Activated T-helper 1 cell treated with anti-CD3 and anti-CD28 coated beads, Interleukin-2, amount 50 U/mL, for 16 hours (primary cell): ENCODE measurements at places on chromosomes 7 and 10.

DNA sequence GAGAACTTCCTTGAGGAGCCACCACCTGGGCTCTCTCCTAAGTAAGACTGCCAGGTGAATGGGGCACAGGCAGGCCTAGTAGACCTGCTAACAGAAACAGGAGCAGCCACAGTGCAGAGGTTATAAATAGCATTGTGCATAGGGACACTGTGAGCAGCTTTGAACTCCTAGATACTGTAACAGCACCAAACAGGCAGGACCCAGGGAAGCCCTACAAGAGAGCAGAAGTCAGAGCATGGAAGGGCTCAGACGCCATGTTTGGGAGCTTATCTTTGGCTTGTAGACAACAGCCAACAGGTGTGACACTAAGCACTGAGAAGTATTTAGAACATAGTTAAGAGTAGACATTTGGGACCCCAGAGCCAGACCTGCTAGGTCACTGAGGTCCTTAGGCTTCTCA, 14.5 kb downstream of the XRCC2 start:
- DNase-seq: no peak

DNA sequence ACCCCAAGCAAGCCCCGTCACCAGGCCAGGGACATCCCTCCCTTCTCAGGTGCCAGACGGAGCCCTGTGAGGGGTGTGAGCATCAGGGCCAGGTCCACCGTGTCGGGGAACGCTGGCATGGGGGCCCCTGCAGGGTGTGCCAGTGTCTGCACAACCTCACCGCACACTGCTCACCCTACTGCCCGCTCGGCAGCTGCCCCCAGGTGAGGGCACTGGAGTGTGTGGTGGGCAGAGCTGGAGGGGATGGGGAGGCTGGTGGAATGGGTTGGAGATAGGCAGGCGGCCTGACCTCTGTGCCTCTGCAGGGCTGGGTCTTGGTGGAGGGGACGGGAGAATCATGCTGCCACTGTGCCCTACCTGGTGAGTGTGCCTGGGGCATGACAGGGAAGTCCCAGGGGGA, 19.9 kb upstream of the ZNF467 start:
- DNase-seq: no peak

- no peak for DNase-seq
These were observed 68.1 kb downstream of the ST7 start for GRCh38 chr7:117021366-117021765.

DNA sequence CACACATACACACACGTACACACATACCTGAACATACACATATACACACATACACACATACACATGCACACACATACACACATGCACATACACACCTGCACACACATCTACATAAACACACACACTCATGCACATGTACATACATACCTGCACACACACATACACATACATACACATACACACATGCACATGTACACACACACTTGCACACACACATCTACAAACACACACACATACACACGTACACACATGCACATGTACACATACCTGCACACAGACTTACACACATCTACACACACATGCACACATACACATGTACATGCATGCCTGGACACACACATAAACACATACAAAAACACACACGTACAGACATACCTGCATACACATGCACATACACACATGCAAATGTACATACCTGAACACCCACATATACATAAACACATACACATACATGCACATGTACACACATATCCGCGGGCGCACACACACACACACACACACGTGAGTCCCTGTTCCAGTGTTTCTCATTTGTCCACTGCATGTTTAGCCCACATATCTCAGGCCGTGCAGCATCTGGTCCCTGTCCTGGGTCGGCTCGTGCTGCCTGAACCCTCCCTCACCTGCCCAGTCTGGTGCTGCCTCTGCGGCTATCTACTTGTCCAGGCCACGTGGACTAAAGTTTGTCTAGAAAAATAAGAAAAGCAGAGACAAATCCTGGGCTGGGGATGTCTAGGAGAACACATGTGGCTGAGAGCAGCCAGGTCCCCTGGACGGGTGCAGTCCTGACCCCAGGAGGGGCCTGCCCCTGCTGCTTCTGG, 238.7 kb downstream of the TCERG1L start:
- DNase-seq: no peak

DNA sequence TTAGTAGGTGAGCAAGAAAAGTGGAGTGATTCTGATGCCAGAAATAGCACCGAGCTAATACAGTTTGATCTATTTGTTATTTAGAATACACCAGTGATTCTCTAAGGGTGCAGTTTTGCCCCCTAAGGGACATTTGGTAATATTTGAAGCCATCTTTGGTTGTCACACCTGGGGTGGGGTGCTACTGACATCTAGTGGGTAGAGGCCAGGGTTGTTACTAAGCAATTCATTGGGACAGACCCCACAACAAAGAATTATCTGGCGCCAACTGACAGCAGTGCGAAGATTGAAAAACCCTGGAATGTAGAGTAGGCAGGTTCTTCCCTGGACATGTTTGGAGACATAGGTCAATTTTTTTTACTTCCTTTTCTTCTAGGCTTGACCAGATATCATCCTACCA, 14.6 kb downstream of the PALS2 start:
- no peak for DNase-seq

- no peak for DNase-seq
These were observed 315.6 kb upstream of the IMMP2L start for GRCh38 chr7:111877931-111878330.
